ENCODE measurements at places on chromosomes 16 and 17.
A peak's percentile ranks its signal among the peaks of the same experiment; 100 is the strongest.

- DNase-seq, result no peak
Observed at GRCh38 chr16:75550211-75550662, 5.8 kb downstream of the TMEM231 start.

- no peak for DNase-seq
Observed at GRCh38 chr16:67661101-67661761, 471 bp downstream of the PARD6A start.

- no peak for DNase-seq
Observed at GRCh38 chr17:48551596-48552465, 6.9 kb upstream of the HOXB2 start.

DNA sequence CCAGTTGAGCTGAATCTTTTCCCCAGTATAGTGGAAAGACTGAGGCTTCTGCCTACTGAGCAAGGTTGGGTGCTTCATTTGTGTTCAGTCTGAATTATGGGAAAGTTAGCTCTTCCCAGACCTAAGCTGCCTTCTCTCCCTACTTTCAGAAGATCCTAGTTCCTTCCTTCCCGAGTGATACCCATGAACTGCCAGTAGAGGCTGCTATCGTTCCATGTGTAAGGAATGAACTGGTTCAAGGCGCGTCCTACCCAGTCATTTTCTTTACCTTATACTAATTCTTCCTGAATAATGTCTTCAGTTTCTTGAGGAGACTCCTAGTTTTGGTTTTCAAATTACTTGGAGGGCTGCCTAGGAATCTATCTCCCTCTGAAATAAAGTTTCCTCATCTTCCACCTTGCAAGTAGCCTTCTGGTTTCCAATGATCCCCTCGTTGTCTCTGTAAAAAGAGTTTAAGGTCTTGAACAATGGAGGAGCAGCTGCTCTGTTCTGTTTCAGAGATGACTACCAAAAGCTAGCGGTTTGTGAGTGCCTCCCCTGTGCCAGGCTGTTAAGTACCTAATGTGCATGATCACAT lies 934 bp upstream of the AOC2 start:
- no peak for DNase-seq

GRCh38 chr16:12210258-12210880 lies 233.8 kb downstream of the SNX29 start:
- no peak for DNase-seq

GRCh38 chr17:42272162-42272907 lies 3.9 kb downstream of the STAT5B start:
- no peak for DNase-seq

DNA sequence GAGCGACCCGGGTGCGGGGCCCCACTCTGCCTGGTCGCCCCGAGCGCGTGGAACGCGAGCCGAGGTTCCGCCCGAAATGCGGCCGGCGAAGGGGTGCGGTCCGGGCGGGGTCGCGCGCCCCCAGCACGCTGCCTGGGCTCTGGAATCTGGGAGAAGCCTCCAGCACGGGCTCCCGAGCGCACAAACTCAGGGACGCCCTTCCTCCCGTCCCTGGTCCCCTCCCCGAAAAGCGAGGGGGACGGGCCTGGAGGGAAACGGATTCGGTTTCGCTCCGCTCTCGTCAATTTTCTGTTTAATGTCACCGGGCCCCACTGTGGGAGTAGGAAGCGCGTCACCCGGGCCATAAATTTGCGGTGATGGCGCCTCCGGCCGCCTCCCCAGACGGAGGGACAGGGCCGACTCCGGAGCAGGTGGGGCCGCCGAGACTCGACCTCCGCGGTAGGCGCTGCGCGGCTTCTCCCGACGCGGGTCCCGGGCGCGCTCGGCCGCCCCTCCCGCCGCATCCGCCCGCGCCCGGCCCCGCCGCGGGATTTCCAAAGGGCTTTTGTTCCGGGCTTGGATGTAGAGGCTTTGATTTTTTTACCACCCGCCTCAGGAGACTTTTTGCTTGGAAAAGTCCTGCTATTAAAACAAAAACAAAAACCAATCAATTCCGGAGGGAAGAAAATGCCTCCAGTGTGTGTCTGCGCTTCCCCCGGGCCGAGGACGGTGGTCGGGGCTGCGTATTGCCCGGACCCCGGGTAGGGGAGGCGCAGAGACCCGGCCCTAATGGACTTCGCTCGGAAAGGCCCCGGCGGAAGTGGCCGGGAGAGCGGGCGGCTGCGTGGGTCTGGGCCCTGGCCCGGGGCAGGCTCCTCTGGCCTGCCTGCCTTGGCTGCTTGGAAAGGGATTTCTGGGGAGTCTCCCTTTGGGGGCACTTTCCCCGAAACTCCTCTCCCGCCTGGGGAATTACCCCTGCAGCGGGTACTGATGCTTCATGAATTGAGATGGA lies 7.9 kb upstream of the BAHCC1 start:
- no peak for DNase-seq

DNA sequence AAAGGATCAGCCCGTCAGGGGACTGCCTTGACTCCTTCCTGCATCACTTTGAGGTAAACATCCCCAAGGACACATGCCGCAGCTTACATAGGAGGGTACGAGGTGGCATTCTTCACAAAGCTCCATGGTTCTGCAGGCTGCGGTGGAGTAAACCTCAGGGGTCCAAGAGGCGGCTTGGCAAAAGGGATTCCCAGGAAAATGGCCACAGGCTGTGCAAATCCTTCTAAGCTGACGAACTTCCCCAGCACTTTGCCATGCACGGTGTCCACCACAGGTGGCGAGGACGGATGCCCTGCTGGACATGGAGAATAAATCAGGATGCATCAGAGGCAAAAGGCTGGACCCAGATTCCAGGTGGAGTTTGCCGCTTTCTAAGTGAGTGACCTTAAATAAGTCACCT lies 4.2 kb downstream of the CES1 start:
- DNase-seq, result no peak

- DNase-seq, result peak; percentile 73
Observed at GRCh38 chr17:56902348-56902747, 11.5 kb downstream of the TRIM25 start.

DNA sequence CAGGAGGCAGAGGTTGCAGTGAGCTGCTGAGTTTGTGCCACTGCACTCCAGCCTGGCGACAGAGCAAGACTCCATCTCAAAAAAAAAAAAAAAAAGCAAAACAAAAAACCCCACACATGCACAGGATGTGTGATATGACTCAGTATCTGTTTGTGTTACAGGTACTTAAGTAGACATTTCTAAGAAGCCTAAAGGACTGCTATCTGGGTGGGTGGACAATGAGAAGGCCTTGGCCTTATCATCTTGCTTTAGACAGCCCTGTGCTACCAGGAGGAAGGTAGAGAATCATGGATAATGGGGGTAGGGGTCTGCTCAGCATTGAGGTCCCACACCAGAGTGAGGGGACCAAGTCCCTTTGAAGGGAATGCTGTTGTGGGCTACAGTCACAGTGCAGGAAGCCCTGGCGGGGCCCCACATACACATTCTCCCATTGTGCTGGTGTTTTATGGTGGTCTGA lies 26.7 kb downstream of the PLD6 start:
- DNase-seq, result no peak

DNA sequence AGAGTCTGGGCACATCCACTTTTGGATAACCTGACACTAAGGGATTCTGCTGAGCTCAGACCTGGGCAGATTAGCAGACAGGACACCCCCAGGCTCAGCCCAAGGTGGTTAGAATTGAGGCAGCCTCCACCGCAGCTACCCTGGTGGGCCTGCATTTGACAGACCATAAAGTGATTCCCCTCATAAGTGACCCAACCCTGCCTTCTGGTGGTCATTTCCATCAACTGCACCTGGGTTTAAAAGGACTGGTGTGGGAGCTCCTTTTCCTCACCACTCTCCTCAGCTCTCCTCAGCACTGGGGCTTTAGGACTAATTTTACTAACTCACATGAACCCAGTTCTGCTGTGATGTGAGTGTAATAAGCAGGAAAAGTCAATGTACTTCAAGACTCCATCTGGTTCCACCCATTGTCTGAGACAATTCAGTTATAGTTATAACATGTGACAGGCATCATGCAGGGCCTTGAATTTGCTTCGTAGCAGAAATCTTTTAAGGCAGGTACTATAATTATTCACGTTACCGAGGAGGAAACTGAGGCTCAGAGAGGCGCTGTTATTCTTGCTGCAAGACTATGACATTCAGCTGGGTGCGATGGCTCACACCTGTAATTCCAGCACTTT lies 42.5 kb downstream of the MYH3 start:
- no peak for DNase-seq

GRCh38 chr16:84764970-84765369 lies 54.8 kb upstream of the CRISPLD2 start:
- DNase-seq, result no peak

DNA sequence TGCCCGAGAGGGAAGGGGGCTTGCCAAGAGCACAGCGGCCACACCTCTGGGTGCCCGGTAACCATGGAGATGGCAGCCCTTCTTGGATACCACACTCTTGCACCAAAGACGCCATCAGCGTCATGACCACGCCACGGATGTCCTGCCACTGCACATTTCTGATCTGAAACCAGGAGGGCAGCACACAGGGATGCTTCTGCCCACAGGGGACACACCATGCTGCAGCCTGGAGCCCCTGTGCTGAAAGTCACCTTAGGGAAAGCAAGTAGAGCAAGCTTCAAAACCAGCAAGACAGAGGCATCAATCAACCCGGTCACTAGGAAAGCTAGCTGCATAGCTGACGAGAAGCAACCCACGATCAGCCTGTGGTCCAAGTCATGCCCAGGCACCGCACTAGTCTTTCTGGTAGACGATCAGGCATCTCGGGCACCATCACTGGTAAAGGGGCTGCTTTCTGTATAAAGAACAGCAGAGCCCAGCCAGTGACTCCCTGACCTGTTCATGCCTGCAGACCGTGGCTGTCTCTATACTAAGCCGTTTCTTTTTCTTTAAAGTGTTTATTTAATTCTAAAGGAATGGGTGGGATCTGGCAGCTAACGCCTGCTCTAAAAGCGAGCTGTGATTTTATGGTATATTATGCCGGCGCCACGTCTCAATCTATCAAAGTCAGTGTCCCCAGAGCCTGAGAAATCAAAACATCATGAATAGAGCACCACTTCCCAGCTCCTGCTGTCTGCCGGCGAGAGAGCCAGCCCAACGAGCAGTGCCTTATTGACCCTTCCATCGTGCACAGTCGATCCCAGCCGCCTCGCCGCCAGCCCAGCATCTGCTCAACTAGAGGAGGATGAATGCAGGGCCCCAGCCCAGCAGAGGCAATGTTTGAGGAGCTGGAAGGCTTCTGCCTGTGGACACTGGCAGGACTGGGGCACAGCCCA lies 244.7 kb downstream of the RBFOX3 start:
- no peak for DNase-seq

Measured in foreskin keratinocyte (primary cell).